ENCODE measurements at places on chromosomes 7 and 10.

- H3K36me3 ChIP-seq, result no peaks in the 10 kb centered on the region
- no peak for DNase-seq
- no peaks in the 10 kb centered on the region for H3K4me1 ChIP-seq
Observed at GRCh38 chr7:94190599-94191061, 186.5 kb upstream of the BET1 start.

- no peak overlapping the region for H3K27ac ChIP-seq
- DNase-seq, result no peak
- H3K27me3 ChIP-seq, result no peaks in the 10 kb centered on the region
- H3K4me1 ChIP-seq, result no peaks in the 10 kb centered on the region
- no peak overlapping the region for H3K4me3 ChIP-seq
- H3K36me3 ChIP-seq, result peaks cover 6% of the 10 kb centered on the region
Observed at GRCh38 chr7:65827366-65827765, 45.5 kb upstream of the VKORC1L1 start.

GRCh38 chr10:125709553-125710474 is 9.7 kb upstream of the EDRF1 start:
- DNase-seq, result no peak
- no peak overlapping the region for H3K4me3 ChIP-seq
- no peaks in the 10 kb centered on the region for H3K4me1 ChIP-seq
- H3K27me3 ChIP-seq, result no peaks in the 10 kb centered on the region
- H3K27ac ChIP-seq, result no peak overlapping the region
- H3K36me3 ChIP-seq, result no peaks in the 10 kb centered on the region

DNA sequence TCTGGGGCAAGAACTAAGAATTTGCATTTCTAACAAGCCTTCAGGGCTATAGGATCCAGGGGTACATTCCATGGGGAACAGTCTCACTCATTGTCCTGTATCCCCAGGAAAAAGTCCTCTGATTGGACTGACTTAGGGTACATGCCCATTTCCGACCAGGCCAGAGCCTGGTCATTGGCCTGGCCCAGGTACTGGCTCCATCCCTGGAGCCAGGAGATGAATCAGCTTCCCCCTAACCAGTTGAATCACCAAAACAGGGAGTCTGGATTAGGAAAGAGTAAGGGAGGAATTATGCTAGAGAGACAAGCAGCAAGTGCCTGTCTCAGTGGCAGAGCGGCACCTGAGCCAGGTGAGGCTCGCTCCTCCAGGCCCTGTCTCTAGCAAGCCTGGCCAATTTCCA is 137.5 kb downstream of the FGFR2 start:
- H3K4me3 ChIP-seq, result no peak overlapping the region
- no peaks in the 10 kb centered on the region for H3K4me1 ChIP-seq
- no peak overlapping the region for H3K27ac ChIP-seq
- no peaks in the 10 kb centered on the region for H3K36me3 ChIP-seq
- no peaks in the 10 kb centered on the region for H3K27me3 ChIP-seq
- no peak for DNase-seq

DNA sequence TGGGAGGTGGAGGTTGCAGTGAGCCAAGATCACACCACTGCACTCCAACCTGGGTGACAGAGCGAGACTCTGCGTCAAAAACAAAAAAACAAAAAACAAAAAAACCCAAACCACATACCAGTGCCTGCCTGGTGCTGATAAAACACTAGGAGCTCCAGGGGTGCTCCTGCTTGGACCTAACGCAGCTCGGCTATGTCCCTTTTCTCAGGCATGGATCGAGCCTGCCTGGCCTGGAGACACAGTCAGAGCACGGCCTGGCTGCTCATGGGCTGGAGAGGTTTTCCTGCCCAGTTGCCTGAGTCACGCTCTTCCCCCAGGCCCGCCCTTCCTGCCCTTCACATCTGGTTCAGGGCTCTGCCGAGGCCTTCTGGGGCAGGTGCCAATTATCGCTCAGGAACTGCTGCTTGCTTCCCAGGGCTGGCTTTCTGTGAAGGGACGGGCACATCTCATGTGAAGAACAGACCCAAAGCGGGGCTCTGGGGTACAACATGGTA is 12.6 kb upstream of the NPFFR1 start:
- peak; percentile 78 for DNase-seq
- H3K4me3 ChIP-seq, result no peak overlapping the region
- H3K27ac ChIP-seq, result peak overlapping the region; percentile 81
- no peaks in the 10 kb centered on the region for H3K27me3 ChIP-seq
- H3K4me1 ChIP-seq, result no peaks in the 10 kb centered on the region

GRCh38 chr10:88157981-88158465 is 294.6 kb downstream of the PTEN start:
- no peaks in the 10 kb centered on the region for H3K36me3 ChIP-seq
- H3K27ac ChIP-seq, result peak overlapping the region; percentile 53
- H3K27me3 ChIP-seq, result no peaks in the 10 kb centered on the region
- H3K4me1 ChIP-seq, result peaks cover 27% of the 10 kb centered on the region

- no peak overlapping the region for H3K27ac ChIP-seq
- DNase-seq, result no peak
Observed at GRCh38 chr10:92569071-92569470, 4.8 kb downstream of the IDE start.

DNA sequence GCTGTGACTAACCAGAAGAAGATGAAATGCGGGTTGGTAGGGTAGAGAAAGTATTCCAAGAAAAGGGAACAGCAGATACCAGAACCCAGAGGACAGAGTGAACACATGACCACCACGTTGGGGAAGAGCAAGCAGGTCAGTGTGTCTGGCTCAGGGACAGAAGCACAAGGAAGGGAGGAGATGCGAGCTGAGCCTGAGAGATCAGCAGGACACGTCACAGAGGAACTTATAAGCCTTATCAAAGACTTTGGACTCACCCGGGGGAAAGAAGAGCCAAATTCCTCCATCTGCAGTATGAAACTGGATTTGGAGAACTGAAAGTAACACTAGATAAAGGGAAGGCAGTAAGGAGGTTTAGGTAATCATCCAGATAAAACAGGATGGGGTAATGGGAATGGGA is 232.1 kb upstream of the NPVF start:
- H3K4me1 ChIP-seq, result peaks cover 8% of the 10 kb centered on the region
- DNase-seq, result no peak
- no peak overlapping the region for H3K27ac ChIP-seq
- H3K27me3 ChIP-seq, result no peaks in the 10 kb centered on the region
- no peaks in the 10 kb centered on the region for H3K36me3 ChIP-seq
- no peak overlapping the region for H3K4me3 ChIP-seq

DNA sequence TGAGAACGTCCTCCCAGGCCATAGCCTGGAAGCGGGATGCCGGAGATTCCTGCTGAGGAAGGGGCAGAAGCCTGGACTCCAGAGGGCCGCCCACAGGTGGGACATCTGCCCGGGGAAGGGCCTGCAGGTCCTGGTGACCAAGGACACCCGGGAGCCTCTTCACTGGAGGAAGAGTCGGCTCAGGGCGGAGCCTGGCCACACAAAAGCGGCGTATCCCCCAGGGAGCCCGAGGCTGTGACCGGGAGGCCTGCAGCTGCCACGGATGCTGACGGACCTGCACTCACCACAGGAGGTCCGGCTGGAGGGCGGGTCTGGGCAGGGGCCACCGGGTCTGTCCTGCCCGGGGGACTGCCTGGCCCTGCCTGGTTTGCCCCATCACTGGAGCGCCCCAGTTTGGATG is 15.5 kb upstream of the ADGRA1 start:
- H3K4me1 ChIP-seq, result no peaks in the 10 kb centered on the region
- no peaks in the 10 kb centered on the region for H3K27me3 ChIP-seq
- no peak overlapping the region for H3K4me3 ChIP-seq
- H3K27ac ChIP-seq, result no peak overlapping the region
- H3K36me3 ChIP-seq, result no peaks in the 10 kb centered on the region

DNA sequence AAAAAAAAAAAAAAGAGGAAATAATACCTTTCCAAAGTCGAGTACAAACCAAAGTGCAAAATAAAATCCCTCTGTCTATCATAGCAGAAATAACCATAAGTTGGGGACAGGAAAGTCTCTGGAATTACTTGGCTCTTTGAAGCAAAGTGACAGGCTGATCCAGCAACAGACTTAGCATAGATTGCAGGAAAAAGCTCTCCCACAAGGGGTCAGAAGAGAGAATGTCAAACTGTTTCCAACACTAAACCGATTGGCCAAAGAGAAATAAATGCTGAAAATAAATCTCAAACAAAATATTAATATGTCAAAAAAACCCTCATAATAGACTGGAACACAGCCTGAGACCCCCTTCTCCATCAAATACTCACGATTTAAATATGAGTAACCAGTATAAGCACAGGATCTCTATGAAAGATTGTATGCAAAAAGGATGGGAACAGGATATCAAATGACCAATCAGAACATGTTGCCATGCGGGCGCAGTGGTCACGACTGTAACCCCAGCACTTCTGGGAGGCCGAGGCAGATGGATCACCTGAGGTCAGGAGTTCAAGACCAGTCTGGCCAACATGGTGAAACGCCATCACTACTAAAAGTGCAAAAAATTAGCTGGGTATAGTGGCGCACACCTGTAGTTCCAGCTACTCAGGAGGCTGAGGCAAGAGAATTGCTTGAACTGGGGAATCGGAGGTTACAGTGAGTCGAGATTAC is 1000.7 kb upstream of the LRRN3 start:
- H3K27ac ChIP-seq, result no peak overlapping the region
- no peak for DNase-seq
- no peaks in the 10 kb centered on the region for H3K36me3 ChIP-seq
- H3K4me3 ChIP-seq, result no peak overlapping the region
- H3K4me1 ChIP-seq, result no peaks in the 10 kb centered on the region

DNA sequence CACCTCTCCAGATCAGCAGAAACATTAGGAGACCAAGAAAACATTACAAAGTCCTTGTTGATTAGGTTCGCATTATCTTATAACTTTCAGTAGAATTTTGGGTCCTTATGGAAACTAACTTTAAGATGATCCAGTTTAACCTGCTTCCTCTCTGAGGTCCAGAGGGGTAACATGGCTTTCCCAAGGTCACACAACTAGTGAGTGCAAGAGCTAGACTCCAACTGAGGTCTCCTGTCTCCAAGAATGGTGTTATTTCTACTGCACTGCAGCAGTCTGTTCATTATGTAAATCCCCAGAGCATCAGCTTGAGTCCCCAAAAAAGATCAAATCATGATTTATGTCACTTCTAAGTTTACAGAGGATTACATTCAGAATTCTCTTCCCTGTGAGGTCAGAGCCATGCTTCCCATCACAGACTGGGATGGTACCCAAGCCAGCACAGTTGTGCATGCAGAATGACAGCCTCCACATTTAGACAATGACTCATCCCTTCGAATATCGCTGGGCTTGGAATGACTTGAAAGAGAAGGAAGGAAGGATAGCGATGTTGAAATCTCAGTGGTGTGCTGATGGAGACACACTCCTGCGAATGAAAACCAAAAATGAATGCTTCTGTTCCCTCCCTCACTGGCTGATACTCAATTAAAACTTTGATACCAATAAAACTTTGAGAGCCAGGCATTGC is 163.1 kb upstream of the PLXNA4 start:
- DNase-seq, result no peak
- no peaks in the 10 kb centered on the region for H3K4me1 ChIP-seq
- no peak overlapping the region for H3K27ac ChIP-seq
- H3K27me3 ChIP-seq, result no peaks in the 10 kb centered on the region
- no peaks in the 10 kb centered on the region for H3K36me3 ChIP-seq

DNA sequence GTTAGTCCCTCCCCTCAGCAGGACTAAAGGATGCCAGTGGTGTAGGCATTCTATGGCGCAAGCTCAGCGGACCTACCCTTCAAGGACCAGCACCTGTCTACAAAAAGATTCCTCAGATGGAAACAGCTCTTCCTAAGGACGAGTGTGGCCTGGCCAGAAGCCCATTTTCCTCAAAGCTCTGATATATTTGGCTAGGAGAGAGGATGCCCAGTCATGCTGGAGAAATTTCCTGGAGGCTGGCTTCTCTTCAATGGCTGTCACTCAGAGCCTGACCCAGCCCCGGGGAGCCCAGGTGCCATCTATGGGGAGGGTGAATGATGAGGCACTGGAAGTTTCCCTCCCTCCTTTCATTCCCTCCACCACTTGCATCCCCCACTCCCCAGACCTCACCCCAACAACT is 111.5 kb downstream of the PLXNA4 start:
- no peaks in the 10 kb centered on the region for H3K4me1 ChIP-seq
- no peak overlapping the region for H3K4me3 ChIP-seq
- DNase-seq, result no peak
- no peak overlapping the region for H3K27ac ChIP-seq
- H3K27me3 ChIP-seq, result no peaks in the 10 kb centered on the region

GRCh38 chr10:734481-734880 is 45.0 kb upstream of the DIP2C start:
- H3K27ac ChIP-seq, result no peak overlapping the region
- H3K36me3 ChIP-seq, result no peaks in the 10 kb centered on the region
- no peak overlapping the region for H3K4me3 ChIP-seq
- DNase-seq, result no peak

GRCh38 chr7:87872346-87872745 is 3.8 kb downstream of the SLC25A40 start:
- H3K4me3 ChIP-seq, result no peak overlapping the region
- DNase-seq, result no peak
- peaks cover 3% of the 10 kb centered on the region for H3K4me1 ChIP-seq
- no peaks in the 10 kb centered on the region for H3K27me3 ChIP-seq

- H3K4me3 ChIP-seq, result no peak overlapping the region
- H3K36me3 ChIP-seq, result no peaks in the 10 kb centered on the region
- no peak overlapping the region for H3K27ac ChIP-seq
- DNase-seq, result no peak
Observed at GRCh38 chr7:48245751-48246472, 74.7 kb downstream of the ABCA13 start.

- no peak overlapping the region for H3K27ac ChIP-seq
- H3K36me3 ChIP-seq, result no peaks in the 10 kb centered on the region
- H3K4me3 ChIP-seq, result no peak overlapping the region
Observed at GRCh38 chr7:299628-300027, 9.7 kb downstream of the FOXL3 start.

GRCh38 chr10:7866176-7866575 is 47.9 kb downstream of the TAF3 start:
- H3K27me3 ChIP-seq, result no peaks in the 10 kb centered on the region
- peaks cover 8% of the 10 kb centered on the region for H3K36me3 ChIP-seq
- H3K27ac ChIP-seq, result no peak overlapping the region
- no peak overlapping the region for H3K4me3 ChIP-seq
- H3K4me1 ChIP-seq, result no peaks in the 10 kb centered on the region

- no peak overlapping the region for H3K27ac ChIP-seq
- no peak for DNase-seq
- H3K4me1 ChIP-seq, result no peaks in the 10 kb centered on the region
- H3K27me3 ChIP-seq, result no peaks in the 10 kb centered on the region
Observed at GRCh38 chr7:21086688-21087087, 300.0 kb upstream of the SP8 start.

- H3K4me1 ChIP-seq, result peaks cover 5% of the 10 kb centered on the region
- no peaks in the 10 kb centered on the region for H3K36me3 ChIP-seq
- no peak for DNase-seq
- no peaks in the 10 kb centered on the region for H3K27me3 ChIP-seq
- peak overlapping the region; percentile 69 for H3K4me3 ChIP-seq
Observed at GRCh38 chr7:90597563-90598253, 1.6 kb downstream of the CDK14 start.

- H3K36me3 ChIP-seq, result no peaks in the 10 kb centered on the region
- H3K27ac ChIP-seq, result no peak overlapping the region
- no peaks in the 10 kb centered on the region for H3K4me1 ChIP-seq
- DNase-seq, result no peak
Observed at GRCh38 chr10:5433182-5433581, 20.8 kb downstream of the NET1 start.

All from tibial nerve (tissue), 4 donors.